Stimulated activated CD4-positive, alpha-beta T cell treated with anti-CD3 and anti-CD28 coated beads, Interleukin-4, amount 100 ng/mL, for 48 hours (primary cell): ENCODE measurements at places on chromosomes 4 and X.

GRCh38 chr4:40493160-40493559 is 136.5 kb downstream of the RBM47 start:
- no peak for DNase-seq

DNA sequence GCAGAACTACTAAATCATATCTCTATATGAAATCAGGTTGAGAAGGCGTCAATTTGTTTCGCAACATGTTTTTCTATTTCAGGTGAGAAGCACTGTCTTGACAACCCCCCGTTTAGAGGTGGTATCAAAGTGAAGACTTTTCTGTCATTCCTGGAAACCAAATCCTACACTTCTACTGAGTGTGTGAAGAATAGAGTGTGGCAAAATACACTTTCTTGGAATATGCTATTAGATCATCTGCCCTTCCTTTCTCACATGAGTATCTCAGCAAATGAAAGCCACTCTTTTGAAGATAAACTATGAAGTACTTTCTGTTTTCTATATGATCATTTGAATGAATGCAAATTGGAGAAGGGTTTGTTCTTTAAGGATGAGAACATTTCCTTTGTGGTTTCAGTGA is 174.0 kb upstream of the FMR1 start:
- no peak for DNase-seq

DNA sequence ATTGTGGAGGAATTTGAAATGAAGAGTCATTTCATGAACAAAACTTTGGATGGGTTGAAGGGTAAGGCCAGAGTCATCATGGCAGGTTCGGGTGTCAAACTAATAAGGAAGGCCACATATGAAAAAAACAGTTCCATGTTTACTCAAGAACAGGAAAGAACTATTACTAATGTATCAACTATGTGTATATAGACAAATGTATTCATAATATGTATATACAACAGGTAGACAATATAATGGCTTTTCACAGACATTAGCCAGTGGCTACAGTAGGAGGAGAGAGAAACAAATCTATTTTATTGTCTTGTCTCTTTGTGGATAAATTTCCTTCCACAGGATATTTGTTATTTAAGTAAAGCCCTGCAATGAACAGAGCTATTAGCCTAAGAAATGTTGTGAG is 101.1 kb downstream of the CBLL2 start:
- DNase-seq = no peak

- DNase-seq = no peak
Observed at GRCh38 chrX:40434947-40435346, 145.8 kb upstream of the ATP6AP2 start.
